ENCODE measurements at places on chromosomes 4 and X.

- DNase-seq, result no peak
Observed at GRCh38 chr4:113844369-113844768, 82.8 kb upstream of the CAMK2D start.

DNA sequence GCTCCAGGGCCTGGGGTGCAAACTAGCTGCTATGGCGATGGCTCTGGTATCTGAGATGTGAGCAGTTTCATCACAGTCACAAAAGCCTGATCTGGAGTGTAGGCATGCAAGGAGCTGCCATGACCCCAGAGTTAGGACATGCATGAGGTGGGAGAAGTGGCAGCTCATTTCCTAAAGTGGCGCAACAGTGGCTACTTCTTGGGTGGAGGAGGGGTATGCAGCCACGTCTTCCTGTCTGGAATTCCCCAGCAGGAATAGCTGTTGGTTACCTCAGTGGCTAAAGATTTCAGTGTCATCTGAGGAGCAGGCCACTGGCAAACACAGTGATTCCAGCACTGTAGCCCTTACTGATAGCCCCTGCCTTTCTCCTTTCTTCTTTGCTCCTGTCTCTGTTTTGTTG, 1382.5 kb downstream of the C4orf33 start:
- no peak for DNase-seq

GRCh38 chr4:37393889-37394288, 149.3 kb downstream of the NWD2 start:
- no peak for DNase-seq

GRCh38 chrX:135543924-135544323, 23.5 kb downstream of the INTS6L start:
- no peak for DNase-seq

DNA sequence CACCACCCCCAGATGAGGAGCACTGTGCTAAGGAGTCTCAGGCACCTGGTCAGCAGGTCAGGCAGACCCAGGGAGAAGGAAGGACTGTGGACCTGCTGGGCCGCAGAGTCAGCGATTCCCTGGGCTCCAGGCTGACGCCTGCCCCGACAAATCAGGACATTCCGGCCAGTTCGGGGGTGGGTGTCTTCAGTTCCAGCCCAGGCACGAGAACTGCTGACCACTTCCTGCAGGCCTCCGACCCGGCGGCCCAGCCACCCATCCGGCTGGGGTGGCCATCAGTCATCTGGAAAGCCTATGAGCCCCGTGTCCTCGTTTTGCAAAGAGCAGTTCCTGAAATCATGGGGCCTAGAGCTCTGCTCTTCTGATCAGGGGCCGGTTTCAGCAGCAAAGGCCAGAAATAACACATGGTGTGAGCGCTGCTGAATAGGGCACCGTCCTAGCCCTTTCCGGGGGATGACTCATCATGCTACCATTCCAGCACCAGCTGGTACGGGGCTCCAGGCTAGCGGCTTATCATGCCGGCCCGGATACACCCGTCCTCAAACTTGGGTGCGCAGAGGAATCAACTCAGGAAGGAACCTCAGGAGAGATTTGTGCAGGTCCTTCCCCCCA, 7.8 kb upstream of the SH3TC1 start:
- DNase-seq, result no peak

GRCh38 chr4:51831133-51831532, 11.8 kb upstream of the DCUN1D4 start:
- DNase-seq, result peak; percentile 46

DNA sequence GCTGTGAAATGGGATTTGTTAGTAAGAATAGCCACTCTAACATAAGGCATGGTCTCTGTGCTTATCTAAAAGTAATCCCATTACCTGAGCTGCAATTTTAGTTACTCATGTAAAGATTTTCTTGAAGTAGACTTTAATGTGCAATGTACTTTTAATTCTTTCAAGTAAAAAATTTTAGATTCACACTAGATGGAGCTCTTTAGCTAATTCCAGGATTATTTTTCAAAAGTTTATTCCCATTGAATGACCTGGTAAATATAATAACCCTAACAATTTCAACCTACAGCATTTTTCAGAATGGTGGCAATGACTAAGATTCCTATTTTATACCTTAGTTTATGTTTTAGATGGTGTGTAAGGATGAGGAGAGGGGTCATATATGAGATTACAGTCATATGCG, 18.1 kb downstream of the USP38 start:
- DNase-seq, result no peak

- no peak for DNase-seq
Observed at GRCh38 chrX:122087341-122087740, 1039.9 kb downstream of the GLUD2 start.

DNA sequence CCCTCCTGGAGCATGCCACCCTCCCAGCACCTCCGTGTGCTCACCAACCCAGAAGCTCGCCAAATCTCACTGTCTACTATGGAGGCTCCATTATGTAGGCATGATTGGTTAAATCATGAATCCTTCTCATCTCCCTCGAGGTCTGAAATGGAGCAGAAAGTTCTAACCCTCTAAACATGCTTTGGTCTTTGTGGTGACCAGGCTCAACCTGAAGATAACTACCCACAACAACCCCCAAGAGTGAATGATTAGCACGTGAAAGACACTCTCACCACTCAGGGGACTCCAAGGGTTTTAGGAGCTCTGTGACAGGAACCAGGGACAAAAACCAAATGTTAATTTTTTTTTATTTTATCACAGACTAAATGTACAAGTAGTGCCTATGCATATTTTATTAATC, 47.2 kb downstream of the APBB2 start:
- no peak for DNase-seq

DNA sequence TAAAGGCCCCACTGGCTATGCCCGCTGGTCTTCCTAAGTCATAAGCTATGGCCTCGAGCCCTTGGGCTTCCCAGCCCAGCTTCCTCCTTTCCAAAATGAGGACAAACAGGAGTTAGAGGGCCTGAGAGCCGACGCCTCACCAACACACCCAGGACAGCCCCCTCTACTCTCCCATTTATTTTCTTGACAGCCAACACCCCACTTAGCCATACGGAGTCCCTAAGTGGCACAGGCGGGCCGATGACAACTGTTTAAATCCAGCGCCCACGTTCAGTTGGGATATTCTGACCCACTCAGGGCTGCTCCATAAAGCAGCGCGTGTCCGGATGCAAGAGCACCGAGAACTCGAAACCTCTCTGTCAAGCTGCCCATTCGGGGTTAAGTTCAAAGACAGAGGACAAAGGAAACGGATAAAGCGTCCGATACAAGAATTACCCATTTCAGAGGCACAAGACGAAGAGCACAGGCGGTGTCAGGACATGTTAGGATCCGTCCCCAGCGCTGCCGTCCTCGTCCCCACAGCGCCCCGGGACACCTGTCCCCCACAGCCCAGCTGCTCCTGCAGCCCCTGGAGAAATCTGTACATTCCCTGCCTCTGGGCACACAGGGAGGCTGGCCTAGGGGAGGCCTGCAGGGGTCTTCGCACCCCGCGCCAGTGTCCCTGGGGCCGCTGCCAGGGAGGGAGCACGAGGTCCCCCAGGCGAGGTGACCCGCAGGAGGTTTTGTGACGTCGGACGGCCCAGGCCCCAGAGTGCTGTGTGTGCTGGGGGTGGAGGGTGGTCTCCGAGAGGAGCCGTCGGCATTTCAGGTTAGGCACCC, 1.2 kb downstream of the PRKX start:
- DNase-seq, result no peak

DNA sequence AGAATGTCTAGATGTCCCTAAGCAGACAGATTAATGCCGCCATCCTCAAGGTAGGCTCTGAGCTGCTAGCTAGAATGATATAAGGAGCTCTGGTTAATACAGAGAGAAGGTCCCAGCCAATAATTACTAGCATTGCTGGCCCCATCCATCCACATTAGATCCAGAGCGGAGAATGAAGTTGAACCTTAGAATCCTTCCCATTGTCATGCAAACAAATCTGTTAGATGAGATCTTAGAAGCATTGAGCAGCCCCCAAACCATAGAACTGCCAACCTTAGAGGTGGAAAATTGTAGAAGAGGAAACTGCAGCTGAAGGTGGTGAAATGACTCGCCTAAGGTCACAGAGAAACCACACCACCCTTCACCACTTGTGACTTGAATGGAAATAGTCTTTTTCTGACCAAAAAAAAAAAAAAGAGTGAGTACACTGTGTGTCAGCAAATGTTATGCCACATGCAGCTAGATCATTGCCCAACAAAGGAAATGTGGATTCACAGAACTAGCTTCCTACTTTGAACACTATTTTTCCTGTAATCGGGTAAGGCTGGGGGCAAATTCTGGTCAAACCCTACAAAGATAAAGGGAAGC, 162.1 kb downstream of the SMIM20 start:
- no peak for DNase-seq

- no peak for DNase-seq
Observed at GRCh38 chr4:76702440-76703122, 195.4 kb downstream of the SOWAHB start.

DNA sequence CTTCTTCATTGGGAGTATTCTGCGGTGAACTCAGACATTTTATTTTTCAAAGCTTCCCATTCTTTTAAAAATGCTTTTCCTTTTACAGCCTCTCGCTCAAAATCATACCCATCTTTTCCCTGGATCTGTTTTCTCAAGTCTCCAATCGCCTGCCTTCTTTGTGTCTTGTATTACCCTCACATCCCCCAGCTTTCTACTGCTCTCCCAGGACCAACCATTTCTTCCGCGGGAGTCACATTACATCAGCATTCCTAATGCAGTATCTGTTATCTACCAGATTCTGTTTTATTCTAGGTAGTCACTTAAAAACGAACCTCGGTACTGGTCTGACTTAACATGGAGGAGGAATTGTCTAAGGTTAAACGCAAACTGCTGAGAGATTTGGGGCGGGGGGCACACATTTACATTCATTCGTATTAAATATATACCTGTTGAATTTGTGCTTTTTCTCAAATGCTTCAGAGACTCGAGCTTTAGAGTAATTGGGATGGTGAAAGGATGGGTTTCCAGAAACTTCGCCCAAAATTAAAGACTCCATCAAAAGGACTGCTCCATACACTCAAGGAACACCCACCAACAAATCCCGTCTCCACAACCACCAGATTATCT, 493 bp upstream of the UCHL1 start:
- no peak for DNase-seq

DNA sequence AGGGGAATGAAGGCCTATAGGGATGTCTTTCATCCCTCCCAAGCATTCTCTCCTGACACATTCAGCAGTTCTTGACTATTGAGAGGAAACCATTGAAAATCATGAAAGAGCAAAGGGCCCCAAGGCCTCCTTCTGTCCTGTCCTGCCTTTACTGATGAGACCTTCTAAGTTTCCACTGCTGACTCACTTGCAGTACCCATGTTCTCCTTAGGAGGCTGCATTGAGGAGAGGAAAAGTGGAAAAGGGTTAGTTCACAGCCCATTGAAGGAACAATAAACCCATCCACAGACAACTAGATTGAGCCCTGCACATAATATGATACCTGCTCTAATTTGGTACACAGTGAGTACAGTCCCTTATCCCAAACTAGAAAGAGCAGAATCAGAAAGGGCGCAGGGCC, 115.1 kb upstream of the PNPLA4 start:
- DNase-seq, result no peak

DNA sequence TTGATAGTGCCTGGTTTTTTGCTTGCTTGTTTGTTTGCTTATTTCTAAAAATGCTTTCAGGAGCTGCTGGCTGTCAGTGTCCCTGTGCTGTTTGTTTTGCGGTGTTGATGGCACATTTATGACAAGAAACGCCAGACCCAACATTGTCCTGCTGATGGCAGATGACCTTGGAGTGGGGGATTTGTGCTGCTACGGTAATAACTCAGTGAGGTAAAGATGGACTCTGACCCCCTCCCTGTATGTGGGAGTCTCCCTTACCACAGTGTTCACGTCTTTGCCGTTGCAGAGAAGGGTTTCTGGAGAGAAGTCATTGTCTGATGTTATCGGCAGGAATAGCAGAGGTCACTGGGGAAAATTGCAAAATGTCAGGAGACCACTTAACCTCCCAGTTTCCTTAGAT, at the start of gene ARSH:
Gene ARSH, plus strand, starts transcription at position 52 of the 400 bp plus-strand sequence. Its CDS starts 67 bp downstream, at position 119.
- DNase-seq, result no peak

GRCh38 chr4:43990551-43990950, 458.1 kb downstream of the KCTD8 start:
- DNase-seq, result no peak

DNA sequence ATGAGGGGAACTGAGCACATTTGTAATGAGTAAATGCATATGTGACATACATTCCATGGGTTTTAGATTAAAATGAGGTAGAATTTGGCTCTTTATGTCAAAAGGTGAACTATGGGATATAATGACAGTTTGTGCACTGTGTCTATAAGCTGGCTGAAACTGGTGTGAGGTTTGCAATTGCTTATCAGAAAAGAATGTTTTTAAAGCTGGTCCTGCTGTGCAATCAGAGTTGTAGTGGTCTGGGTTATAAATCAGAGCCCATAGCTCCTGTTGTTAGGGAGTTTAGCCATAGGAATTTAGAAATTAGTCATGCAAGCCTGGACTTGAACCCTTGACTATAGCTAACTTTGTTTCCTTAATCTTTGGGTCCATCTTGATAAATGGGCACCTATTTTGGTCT, 23.1 kb upstream of the GATB start:
- DNase-seq, result no peak

DNA sequence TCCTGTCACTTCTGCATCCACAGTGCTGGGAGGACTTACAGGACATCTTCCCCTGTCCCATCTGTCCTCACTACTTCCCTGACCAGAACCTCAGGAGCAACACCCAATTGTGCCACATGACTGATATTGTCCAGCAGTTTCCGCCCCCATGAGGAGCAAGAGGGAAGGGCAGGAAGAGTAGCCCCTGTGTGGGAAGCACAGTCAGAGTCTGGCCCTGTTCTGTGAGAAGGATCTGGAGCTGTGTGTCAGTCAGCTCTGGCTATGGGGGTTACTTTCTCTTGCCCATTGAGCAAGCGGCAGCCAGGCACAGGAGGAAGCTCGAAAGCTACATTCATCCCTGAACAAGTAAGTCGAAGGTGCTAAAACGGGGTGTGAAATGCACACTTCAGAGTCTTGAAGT, 14.8 kb upstream of the TRIM60 start:
- no peak for DNase-seq

GRCh38 chr4:91681544-91681943, 622.2 kb upstream of the GRID2 start:
- no peak for DNase-seq

- DNase-seq, result no peak
Observed at GRCh38 chrX:87582453-87582852, 64.9 kb downstream of the KLHL4 start.

GRCh38 chr4:124060261-124060918, 652.1 kb downstream of the ANKRD50 start:
- no peak for DNase-seq

- no peak for DNase-seq
Observed at GRCh38 chr4:176102414-176103063, 36.9 kb downstream of the WDR17 start.

GRCh38 chrX:153549231-153549630, 31.8 kb downstream of the ATP2B3 start:
- no peak for DNase-seq

- no peak for DNase-seq
Observed at GRCh38 chrX:140822184-140822583, 112.6 kb downstream of the LINC00632 start.
